ENCODE measurements at places on chromosomes 3 and 15.

DNA sequence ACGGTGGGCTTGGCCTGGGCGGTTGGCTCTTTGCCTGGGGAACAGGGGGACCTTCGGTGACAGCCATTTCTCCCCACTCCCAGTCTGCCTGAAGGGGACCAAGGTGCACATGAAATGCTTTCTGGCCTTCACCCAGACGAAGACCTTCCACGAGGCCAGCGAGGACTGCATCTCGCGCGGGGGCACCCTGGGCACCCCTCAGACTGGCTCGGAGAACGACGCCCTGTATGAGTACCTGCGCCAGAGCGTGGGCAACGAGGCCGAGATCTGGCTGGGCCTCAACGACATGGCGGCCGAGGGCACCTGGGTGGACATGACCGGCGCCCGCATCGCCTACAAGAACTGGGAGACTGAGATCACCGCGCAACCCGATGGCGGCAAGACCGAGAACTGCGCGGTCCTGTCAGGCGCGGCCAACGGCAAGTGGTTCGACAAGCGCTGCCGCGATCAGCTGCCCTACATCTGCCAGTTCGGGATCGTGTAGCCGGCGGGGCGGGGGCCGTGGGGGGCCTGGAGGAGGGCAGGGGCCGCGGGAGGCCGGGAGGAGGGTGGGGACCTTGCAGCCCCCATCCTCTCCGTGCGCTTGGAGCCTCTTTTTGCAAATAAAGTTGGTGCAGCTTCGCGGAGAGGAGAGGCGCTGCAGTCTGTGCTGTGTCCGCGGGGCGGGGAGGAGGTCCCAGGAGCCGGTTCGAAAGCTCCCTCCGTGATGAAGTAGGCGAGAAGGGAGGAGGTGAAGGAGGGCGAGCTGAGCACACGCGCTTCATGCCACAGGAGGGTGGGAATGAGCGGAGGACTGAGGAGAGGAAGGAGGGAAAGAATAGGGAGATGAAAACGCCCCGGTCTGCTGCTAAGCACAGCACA lies 9.6 kb downstream of the CLEC3B start:
- DNase-seq = no peak

DNA sequence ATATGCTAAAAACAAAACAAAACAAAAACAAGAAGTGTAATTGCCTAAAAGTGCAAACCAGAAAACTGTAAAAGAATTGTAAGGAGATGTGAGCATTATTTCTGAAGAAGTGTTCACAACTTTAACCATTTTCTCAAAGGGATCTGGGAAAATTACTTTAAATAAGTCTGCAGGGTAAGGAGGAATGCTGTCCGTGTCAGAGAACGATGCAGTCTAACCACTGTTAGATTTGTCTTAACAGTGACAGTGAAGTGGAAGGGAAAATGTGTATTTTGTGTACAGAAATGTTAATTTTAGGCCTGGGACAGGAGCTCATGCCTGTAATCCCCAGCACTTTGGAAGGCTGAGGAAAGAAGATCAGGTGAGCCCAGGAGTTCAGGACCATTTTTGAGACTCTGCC lies 95.7 kb downstream of the DLG1 start:
- no peak for DNase-seq

GRCh38 chr3:128745742-128746141 lies 19.8 kb downstream of the RAB7A start:
- DNase-seq = no peak

DNA sequence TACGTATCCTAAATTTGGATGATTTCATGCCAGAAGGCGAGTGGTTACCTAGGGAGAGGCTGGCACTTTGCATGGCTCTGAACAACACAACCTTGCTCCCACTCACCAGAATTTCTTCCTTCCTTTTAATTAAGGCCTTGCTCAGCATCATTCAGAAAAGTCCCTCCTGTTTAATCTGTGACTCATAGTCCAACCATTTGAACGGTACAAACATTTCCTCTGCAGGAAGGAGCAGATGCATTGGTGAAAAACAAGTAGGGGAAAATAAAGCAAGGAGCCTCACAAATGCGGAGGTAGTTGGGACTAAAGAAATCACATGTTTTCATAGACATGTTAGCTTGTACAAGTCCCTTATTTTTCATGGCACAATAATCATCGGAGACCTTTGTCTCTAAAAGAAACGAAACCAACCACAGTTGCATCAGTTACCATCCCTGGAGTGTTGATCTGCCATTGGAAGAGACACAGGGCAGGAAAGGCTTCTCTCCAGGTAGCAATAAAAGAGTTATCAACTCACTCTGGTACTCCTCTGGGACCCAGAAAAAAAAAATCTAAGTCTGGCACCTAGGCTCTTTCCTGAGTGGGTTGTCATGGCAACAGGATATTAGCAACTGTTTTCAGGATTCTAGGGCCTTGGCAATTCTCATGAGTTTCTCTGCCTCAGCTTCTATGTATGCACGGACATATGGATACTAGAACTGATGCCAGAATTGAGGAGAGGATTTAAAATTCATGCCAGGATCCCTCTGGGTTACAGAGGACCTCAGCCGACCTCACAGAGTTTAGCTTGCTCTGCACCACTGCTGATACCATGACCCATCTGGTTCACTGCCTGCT lies 255.4 kb upstream of the ARPP21 start:
- peak; percentile 86 for DNase-seq

- no peak for DNase-seq
These were observed 54.4 kb downstream of the C3orf80 start for GRCh38 chr3:160279657-160280056.

DNA sequence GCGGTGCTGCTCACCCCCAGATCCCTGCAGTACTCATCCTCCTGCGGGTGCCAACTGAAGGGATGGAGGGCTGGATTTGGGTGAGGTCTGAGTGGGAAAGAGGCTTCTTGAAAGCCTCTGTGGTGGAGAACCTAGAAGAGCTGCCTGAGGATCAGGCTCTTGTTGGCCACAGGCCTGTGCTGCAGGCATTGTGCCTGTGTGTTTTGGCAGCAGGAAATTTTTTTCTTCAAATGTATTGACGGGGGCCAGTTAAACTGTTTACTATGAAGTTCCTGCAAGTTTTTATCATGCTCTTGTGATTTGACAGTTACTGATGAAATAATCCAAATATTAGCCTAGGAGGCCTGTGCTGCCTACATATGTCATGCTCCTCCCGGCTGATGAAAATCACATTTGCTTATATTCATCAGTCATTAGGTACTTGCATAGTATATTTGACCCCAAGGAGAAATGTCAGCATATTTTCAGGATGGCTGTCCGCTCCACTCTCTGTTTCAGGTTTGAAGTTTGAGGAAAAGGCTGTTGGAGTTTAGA lies 103.1 kb downstream of the THSD4 start:
- DNase-seq = no peak

- DNase-seq = no peak
These were observed 255.6 kb upstream of the NECTIN3 start for GRCh38 chr3:110816008-110816407.

DNA sequence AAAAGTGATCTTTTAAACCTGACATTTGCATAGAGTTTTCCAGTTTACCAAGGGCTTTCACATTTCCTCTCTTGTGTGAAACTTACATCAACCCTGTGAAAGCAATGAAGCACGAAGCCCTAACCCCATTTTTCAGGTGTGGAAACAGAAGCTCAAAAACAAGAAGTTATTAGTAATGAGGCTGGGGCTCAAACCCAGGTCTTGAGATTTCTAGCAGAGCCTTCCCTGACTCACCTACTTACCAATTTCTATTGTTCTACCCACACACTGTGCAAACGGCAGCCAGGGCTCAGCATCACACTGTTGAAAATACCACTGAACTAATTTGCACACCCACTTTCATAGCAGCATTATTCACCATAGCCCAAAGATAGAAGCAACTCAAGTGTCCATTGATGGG lies 117.8 kb upstream of the IGF1R start:
- DNase-seq = no peak

DNA sequence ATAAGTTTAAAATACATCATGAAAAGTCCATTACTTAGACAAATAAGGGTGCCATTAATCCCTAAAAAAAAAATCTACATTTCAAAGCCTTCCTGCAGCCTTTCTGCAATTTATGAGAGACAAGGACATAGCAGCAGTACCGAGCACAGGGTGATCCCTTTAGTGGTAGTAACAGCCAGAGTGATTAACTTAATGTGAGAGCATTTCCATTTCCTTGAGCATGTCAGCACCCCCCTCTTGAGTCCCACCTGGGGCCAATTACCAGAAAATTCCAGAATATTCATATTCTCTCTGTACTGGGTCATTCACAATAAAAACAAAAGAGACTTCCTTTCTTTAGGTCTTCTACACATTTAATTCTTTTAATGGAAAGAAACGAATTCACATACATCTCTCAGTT lies 546.9 kb upstream of the CCDC54 start:
- DNase-seq = no peak

- DNase-seq = no peak
These were observed 168.8 kb upstream of the ALCAM start for GRCh38 chr3:105197863-105198262.

GRCh38 chr3:164507886-164508285 lies 570.4 kb downstream of the SI start:
- no peak for DNase-seq

GRCh38 chr3:168331756-168332155 lies 236.0 kb upstream of the GOLIM4 start:
- peak; percentile 6 for DNase-seq

DNA sequence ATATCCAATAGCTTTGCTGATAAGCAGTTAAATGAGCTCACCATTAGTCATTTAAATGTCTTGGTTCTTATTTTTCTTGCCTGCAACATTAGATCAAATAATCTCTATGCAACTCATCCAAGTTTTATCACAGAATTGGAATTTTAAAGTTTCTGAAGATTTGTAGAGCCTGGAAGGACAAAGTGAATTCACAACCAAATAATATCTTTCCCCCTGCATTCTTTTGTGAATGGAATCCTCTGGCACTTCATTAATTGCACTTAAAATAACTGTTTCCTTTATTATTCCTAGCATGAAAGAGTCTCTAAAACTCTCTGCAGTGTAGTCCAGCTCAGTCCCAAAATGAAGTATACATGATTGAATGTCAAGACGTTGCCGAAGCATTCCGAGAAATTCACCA lies 345.6 kb upstream of the TGFBR2 start:
- no peak for DNase-seq

GRCh38 chr3:8938021-8938420 lies 25.3 kb downstream of the RAD18 start:
- DNase-seq = no peak

- no peak for DNase-seq
These were observed 6.1 kb downstream of the RBP2 start for GRCh38 chr3:139470199-139470598.

GRCh38 chr3:171556148-171556547 lies 95.9 kb upstream of the TNIK start:
- DNase-seq = no peak

DNA sequence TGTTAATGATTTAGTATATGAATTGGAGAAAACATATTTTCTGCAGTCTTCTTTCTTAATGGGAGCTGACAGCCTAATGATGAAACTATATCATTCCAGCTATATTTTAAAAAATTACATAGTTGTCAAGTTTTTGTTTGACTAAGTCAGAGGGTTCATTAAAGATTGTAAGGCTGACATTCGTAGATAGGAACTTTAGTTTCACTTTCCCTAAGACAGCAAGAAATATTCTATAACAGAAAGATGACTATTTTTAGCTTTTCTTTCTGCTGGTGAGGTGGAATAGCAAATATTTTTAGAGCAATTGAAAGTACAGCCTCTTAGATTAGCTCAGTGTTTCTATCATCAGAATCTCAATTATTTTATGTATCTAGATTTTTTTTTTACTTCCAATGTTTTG lies 60.2 kb downstream of the PIAS1 start:
- DNase-seq = no peak

- DNase-seq = no peak
These were observed 4.4 kb downstream of the KLF15 start for GRCh38 chr3:126352476-126353454.

DNA sequence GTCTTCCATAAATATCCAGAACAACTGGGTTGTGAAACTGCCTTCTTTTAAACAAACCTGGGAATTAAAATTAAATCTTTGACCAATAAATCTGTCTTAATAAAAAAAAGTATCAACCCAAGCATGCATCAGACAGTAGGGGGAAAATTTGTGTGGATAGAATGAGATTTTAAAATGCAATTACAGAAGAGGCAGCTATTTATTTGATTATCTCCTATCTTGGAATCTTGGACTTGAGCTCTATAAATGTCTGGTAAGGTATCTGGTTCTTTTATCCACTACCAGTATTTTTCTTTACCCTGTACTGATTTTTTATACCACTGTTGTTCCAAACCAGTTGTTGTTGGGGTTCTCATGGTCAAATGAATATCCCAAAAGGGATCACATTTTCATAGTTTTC lies 157.6 kb upstream of the VEPH1 start:
- DNase-seq = no peak

- no peak for DNase-seq
These were observed 1209.6 kb downstream of the ZPLD1 start for GRCh38 chr3:103644450-103644849.

- no peak for DNase-seq
These were observed 32.2 kb downstream of the SLC24A1 start for GRCh38 chr15:65653801-65654521.

DNA sequence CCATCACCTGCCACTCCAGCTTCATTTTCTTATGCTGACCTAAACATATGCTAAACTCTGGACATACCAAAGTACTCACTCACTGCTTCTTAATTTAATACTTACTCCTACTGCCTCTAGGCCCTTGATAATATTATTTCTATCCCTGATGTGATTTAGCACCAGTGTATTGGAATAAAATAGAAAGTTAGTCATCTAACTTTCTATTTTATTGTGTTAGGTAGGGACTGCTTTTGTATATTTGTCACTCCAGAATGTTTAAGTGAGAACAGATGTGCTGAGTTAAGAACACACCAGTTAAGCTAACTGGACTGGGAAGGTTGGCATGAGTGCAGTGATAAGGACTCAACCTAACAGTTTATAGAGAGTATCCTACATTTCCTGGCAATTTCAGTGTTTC lies 6.5 kb upstream of the CLDN16 start:
- DNase-seq = no peak

GRCh38 chr3:40871394-40871793 lies 327.9 kb upstream of the CTNNB1 start:
- no peak for DNase-seq

- DNase-seq = no peak
These were observed 243.4 kb upstream of the P2RY1 start for GRCh38 chr3:152591515-152591914.

- no peak for DNase-seq
These were observed 12.6 kb upstream of the APH1B start for GRCh38 chr15:63264688-63265293.

DNA sequence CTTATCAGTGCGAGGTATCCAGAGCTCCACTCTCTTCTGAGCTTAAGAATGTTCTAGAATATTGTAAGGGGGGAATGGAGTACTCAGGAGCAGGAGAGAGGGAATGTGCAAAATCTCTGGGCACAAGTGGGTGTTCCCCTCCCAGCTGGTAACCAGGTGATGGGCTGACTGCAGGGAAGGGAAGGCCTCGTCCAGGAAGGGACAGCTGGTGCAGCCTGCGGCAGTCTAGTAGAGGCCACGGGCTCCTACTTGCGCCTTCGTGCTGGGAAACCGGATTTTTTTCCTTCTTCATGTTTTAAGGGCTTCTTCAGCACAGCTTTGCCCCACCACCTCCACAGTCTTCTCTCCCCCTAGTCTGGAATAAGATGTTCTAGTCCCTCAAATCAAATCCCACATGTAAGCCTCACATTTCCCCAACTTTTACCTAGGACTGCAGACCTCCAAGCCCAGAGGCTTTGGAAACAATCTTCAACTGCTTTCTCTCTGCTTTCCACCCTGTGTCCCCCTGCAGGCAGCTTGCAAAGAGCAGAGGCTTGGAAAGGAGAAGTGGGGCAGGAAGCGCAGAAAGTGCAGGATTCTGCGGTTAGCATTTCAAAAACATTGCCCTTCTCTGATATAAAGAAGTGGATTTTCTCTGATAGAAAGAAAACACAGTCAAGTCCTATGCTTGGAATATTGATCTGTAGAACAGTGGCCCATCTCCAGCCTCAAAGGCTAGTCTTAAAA lies 11.9 kb upstream of the CGNL1 start:
- DNase-seq = no peak

Measured in NCI-H446 (cell line).